GM19239 (cell line): ENCODE measurements at places on chromosomes 1 and 21.
A peak's percentile ranks its signal among the peaks of the same experiment; 100 is the strongest.

- DNase-seq, result no peak
Observed at GRCh38 chr1:25800703-25801377, 847 bp downstream of the SELENON start.

GRCh38 chr1:167679714-167680113, 42.1 kb upstream of the MPZL1 start:
- DNase-seq, result no peak

DNA sequence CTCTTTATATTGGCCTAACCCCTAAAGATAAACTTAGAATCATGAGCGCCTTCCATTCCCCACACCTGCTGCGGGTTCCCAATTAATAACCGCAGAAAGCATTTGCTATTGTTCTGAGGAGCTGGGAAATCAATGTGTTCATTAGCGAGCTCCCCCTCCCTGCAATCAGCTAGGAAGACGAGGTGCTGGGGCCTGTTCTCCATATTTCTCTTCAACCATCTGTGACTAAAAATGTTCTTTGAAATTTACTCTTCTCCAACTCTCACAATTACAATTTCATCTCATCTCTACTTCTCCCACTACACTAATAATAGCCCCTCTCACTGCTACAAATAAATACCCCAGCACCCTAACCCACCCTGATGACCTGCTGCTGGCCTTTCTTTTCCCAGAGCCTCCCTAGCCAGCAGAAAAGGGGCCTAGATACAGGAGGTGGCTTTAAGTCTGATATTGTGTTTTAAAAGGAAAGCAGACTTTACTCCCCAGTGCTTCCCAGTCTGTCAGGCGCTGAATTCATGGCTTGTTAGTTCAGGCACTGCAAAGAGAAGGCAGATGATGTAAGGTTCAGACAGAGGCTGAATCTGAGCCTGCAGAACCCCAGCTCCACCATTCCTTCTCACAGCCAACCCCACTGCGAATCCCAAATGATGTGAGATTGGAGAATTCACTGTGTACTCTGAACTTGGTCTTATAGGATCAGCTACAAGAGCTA, 477.5 kb upstream of the DAB1 start:
- no peak for DNase-seq

DNA sequence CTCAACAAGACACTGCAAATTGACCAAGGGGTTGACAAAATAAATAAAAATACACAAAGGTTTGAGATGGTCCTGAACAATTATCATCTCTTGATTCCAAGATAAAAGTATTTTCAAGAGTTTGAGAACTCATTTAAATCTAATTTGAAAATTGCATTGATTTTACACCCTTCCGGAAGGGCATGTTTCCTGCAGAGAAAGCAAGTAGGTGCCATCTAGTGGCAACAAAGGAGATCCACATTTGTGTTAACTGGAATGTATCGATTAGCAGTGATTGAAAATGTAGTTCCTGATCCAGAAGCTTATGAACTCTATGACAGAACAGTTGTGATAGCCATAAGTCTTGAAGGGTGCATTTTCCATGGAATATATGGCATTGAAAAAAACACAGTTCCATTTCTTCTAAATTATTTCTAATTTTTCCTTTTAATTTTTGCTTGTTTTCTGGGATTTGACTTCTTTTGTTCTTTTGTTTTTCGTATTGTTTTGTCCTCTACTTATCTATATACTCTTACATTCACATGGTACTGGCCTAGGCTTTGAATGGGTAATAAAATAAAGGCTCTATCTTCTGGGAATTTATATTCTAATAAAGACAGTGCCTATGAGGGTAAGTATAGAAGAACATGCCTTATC, 143.7 kb downstream of the DNM3 start:
- DNase-seq, result no peak

DNA sequence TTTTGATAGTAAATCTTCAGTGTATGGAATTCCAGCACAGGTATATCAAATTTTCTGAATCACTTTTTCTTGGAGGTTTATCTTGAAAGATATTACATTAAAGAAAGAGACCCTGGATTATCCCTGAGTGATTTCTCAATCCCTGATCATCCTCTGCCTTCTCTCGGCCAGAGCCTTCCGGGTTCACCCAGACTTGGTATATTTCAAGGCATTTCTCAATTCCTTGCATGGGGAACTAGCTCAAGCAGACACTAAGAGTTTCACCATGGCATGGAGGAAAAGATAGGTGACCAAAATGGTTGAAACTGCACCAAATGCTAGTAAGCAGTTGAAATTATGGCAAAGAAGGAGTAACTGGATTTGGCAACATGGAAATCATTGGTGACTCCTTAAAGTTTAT, 5.7 kb downstream of the VAMP4 start:
- no peak for DNase-seq

DNA sequence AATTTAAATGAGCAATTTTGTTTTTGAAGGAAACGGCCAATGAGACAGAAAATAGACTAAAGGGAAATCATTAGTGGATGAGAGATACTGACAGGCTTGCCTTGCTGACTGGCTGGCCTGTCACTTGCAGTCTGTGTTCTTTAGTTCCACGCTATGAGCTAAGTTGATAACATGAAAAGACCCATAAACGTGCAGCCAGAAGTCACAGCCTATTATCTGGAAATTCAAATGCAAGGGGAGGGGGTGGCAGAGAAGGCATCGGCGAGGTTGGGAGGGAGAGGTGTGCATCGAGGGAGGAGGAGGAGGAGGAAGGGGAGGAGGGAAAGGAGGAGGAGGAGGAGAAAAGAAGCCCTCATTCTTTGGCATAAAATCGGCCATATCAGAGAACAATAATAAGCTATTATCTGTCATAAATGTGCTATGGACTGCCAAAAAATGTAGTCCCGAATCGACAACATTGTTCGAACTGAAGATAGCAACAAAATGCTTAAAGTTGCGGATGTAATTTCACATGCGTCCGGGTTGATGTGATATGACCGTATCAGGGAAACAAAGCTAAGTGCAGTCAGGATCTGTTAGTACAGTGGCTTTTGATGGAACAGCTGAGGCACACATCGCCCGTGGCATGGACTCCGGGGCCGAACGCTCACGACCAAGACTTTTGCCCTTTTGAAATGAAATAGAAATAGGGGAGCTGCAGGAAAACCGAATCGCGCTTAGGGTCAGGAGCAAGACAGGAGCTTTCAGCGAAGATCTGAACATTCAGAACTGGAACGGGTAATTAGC, 11.6 kb upstream of the BARHL2 start:
- no peak for DNase-seq

GRCh38 chr1:111099289-111099688, 40.6 kb downstream of the DRAM2 start:
- DNase-seq, result no peak

GRCh38 chr1:223628233-223629125, 37.0 kb downstream of the CAPN8 start:
- peak; percentile 32 for DNase-seq

DNA sequence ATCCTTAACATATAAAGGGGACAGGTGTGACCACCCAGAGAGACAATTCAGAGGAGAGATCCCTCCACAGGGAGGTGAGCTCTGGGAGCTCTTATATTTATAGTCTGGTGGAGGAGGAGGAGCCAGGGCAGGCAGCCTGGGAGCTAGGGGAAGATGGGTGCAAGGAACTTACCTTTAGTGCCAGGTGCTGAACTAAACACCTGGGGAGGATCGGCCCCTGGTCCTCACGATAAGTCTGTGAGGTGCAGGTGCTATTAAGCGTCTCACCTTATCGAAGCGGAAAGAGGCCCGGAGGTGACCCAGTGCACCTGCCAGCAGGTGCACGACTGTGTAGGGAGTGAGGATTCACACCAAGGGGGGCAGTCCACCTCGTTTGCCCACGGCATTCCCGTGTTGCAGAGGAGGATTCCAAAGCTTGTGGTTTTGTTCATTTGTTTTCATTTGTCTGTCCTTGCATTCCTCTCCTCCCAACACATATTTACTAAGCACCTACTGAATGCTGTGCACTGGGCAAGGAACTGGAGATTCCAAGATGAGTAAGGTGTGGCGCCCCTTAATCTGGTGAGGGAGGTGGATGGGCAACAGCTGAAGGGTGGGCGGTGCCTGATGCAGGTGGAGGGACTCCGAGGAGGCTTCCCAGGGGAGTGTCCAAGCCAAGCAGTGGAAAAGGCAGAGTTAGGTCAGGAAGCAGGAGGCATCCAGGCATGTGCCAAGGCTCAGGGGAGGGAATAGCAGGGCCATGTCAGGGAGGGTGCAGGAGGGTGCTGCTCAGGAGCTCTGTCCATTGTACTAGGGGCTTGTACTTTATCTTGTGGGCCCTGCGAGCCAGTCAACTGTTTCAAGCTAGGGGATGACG, 11.5 kb downstream of the ARHGEF10L start:
- DNase-seq, result no peak

- DNase-seq, result no peak
Observed at GRCh38 chr1:186188004-186188539, 187.0 kb downstream of the TPR start.

- DNase-seq, result no peak
Observed at GRCh38 chr1:162562470-162562828, 927 bp downstream of the UAP1 start.

- DNase-seq, result no peak
Observed at GRCh38 chr1:12251442-12251841, 21.6 kb downstream of the VPS13D start.

DNA sequence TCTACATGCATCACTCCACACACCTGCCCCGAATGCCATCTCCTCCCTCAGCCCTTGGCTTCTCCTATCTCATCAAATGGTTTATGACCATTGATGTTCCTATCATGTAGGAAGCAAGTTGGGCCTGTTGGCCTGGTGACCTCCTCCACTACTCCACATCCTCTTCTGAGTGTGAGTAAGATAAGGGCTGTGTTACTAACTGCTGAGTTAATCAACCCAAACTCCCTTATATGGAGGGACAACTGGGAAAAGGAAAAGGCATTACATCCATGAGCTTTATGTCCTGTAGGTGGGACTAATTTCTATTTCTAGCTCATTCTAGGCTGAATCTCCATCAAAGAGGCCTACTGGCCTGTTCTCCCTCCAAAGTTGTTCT, 57.6 kb downstream of the WLS start:
- DNase-seq, result no peak

GRCh38 chr1:66998972-66999371, 55.0 kb downstream of the SLC35D1 start:
- no peak for DNase-seq

DNA sequence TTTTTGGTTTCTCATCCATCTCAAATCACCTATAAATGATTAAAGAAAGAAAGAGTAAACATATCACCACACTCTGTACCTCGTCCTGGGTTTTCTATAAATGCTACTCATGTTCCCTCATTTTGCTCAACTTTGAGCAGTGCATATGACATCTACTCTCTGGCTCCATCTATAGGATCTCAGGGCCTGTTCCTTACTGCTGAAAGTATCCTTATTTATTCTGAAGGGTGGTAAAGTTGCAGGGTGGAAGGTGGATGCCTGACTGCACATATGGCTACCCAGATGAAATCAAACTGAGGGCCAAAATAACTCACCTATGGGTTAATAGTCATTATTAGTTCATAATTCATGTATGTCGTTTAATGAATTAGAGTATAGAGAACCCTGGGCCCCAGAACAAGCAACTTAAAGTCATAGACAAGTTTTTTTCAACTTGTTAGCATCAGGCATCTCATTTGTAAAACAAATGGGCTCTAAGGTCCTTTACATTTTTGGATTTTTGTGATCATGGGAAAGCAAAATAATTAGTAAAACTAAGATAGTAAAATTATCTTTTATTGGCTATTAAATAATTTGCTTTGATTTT, 46.5 kb downstream of the NCF2 start:
- no peak for DNase-seq

- DNase-seq, result no peak
Observed at GRCh38 chr1:87404296-87404695, 75.6 kb downstream of the LMO4 start.

- no peak for DNase-seq
Observed at GRCh38 chr1:98985687-98986086, 19.0 kb downstream of the PLPPR5 start.

GRCh38 chr1:169601096-169601881, 15.0 kb upstream of the F5 start:
- DNase-seq, result peak; percentile 9

- DNase-seq, result no peak
Observed at GRCh38 chr1:71390518-71390917, 309.7 kb upstream of the ZRANB2 start.

- no peak for DNase-seq
Observed at GRCh38 chr1:150516050-150516591, 569 bp downstream of the FALEC start.

- no peak for DNase-seq
Observed at GRCh38 chr1:221994274-221994698, 252.4 kb upstream of the DUSP10 start.

- DNase-seq, result no peak
Observed at GRCh38 chr1:243287123-243287460, 31.3 kb downstream of the SDCCAG8 start.

DNA sequence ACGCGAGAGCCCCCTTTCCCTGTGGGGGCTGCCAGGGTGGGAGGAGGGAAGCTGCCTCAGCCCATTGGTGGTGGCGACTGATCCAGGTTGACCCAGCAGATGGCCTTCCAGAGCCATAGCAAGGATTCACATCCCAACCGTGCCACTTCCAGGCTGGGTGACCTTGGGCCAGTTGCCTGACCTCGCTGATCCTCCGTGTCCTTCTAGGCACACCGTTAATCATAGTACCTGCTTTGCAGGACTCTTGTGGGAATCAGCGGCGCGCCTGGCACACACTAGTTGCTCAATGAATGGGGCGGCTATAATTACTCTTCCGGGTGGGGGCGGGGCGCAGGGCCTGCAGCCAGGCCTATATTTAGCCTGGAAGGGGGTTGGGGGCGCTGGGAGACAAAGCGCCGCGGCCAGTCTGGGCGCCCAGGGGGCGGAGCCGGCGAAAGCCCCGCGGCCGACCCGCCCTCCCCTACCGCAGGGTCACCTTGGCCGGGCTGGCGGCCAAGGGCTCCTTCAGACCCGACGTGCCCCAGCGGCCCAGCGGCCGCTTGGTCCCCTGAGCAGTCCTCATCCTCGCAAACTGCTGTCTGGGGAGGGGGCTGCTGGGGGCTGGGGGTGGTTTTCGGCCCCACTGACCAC, 5.1 kb downstream of the HSPB7 start:
- peak; percentile 57 for DNase-seq

- no peak for DNase-seq
Observed at GRCh38 chr1:157000686-157001085, 44.9 kb downstream of the ARHGEF11 start.

- no peak for DNase-seq
Observed at GRCh38 chr1:232364654-232365382, 265.1 kb downstream of the SIPA1L2 start.

DNA sequence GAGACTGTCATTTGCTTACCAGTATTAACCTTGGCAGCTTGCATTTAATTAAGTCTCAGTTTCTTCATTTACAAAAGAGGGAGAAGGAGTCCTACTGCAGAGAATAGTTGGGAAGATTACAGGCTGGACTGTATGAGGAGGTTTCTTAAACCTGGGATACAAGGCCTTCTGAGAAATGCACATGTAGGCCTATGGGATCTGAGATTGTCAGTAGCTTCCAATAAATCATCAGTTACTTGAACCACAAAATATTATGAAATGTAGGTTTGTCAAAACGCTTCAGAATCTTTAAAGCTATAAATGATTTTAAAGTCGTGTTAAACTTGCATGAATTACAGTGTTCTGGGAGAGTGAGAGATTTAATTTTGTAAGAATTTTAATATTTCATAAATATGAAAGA, 69.6 kb downstream of the NRIP1 start:
- DNase-seq, result no peak

GRCh38 chr1:155669233-155670162, 19.1 kb downstream of the YY1AP1 start:
- no peak for DNase-seq

- no peak for DNase-seq
Observed at GRCh38 chr1:108556066-108556465, 3.8 kb upstream of the EEIG2 start.
